Hindlimb muscle (tissue), 1 donor: ENCODE measurements at places on chromosomes 4 and X.

DNA sequence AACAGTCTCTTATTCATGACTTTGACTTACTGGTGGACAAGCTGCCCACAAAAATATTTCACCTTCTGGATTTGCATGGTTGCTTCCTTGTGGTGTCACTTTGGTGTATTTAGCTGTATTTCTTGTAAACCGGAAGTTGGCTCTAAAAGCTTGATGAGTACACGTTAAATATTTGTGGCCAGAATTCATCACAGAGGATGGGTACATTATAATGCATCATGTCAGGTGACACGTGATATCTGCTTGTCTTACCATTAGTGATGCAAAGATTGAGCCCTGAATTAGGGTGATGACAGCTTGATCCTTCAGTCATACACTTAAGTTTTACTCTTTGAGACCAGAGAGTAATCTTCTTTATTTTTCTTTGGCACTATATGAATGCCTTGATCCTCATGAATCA is 188.3 kb upstream of the RPS6KA3 start:
- no peak for DNase-seq

DNA sequence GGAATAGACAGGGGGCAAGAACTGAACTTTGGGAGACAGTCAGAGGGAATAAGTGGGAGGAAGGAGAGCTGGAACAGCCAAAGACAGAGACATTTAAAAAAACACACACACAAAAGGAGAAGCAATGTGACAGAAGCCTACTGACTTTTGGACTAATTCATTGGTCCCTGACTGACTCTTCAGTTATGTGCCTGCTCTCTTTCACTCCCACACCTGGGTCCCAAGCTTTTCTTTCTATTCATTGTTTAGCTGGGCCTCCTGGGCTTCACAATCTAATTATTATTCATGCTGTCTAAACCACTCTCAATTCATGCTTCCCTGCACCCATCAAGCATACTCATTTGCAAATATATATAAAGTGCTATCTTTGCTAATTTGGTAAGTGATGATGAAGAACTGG is 139.2 kb upstream of the IRS4 start:
- DNase-seq: no peak

GRCh38 chr4:64432674-64433073 is 23.4 kb upstream of the TECRL start:
- no peak for DNase-seq

DNA sequence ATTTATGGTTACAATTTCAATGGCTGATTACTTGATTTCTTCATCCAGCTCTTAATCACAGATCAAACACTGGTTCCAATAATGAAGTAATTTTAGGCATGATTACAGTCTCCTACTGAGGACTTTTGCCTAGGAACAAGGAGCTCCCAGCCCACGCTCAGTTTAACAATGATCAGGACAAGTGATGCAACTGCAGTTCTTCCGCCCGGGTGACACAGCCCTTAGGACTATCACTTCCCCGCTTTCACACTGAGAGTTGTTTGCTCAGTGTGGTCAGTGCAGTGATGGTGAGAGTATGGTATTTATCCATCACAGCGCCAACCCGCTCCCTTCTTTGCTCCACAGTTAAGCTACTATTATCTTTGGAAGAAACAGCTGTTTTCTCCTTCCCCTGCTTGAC is 203.2 kb upstream of the MBNL3 start:
- DNase-seq: no peak

GRCh38 chr4:57672846-57673433 is 562.8 kb upstream of the IGFBP7 start:
- no peak for DNase-seq

DNA sequence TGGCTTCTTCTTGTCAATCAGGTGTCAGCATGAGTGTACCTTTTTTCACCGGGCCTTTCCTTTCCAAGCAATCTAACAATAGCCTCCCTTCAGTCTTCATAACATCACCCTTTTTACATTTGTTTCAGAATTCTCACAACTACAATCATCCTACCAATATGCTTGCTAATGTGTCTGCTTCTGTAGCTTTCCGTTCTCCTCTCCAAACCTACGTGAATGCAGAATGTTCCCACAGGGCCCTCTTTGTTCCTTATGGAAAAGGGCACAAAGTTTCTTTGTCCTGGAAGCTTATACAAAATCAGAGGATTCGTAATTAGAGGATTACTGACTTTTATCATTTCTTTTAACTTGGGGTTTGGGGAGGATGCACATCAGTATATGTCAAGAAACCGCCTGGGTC is 461.8 kb downstream of the CENPC start:
- DNase-seq: no peak

GRCh38 chrX:69065451-69065850 is 99.8 kb downstream of the PJA1 start:
- no peak for DNase-seq

DNA sequence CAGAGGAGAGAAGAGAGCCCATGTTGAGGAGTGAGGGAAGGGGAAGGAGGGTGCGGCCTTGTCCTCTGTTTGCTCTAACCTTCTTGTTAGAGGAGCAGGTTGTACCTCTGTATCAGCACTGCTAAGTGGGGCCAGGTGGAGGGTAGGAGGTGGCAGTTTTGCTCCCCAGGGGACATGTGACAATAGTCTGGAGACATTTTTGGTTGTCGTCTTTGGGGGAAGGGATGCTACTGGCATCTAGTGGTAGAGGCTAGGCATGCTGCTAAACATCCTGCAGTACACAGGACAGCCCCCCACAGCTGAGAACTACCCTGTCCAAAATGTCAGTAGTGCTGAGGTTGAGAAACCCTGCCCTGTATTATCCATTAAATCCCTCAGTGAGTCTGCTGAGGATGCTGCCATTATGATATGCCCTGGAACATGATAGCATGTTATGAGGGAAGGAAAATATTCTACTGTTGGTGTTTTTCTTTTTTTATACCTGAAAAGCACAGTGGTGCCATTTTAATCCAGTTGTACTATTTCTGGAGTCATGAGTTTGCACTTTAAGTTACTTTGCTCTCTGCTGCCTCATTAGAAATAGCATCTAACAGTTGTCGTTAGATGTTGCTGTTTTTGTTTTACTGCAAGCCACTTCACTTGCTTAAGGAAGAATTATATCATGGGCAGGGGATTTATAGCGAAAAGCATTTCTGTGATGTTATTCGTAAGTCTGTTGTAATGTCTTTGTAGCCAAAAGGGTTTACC is 90.6 kb downstream of the LRP2BP start:
- DNase-seq: no peak
